Activated CD4-positive, alpha-beta T cell treated with anti-CD3 and anti-CD28 coated beads, Interleukin-2, amount 10 ng/mL, durations not matched to agents 7 days and 5 days (primary cell): ENCODE measurements at places on chromosomes 4 and X. TPM values are rescaled to one million over a fixed set of nuclear protein-coding genes. Genes with fewer than 3 reads are reported as not detected.

GRCh38 chr4:30723201-30723955 lies 3.2 kb downstream of the PCDH7 start:
- DNase-seq, result no peak

DNA sequence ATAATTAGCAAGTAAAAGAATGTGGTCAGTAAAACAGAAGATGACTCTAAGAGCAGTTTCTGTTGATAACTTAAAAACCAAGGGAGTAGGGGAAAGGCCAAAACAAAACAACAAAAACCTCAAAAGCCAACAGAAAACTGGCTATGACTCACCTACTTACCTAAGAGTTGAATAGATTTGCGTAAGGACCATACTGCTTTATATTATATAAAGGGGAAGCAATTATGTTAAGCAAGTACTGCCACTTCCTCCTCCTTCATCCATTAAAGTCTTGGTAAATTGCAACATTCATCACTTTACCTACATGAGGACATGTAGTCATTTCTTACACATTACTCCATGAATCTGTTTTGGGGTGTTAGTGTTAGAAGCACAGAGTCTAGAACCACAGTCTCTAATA lies 85.9 kb upstream of the FAM47A start:
- DNase-seq, result no peak

GRCh38 chr4:159413306-159413943 lies 310.5 kb downstream of the RAPGEF2 start:
- DNase-seq, result no peak

GRCh38 chr4:82515705-82516104 lies 46.1 kb downstream of the TMEM150C start:
- no peak for DNase-seq

DNA sequence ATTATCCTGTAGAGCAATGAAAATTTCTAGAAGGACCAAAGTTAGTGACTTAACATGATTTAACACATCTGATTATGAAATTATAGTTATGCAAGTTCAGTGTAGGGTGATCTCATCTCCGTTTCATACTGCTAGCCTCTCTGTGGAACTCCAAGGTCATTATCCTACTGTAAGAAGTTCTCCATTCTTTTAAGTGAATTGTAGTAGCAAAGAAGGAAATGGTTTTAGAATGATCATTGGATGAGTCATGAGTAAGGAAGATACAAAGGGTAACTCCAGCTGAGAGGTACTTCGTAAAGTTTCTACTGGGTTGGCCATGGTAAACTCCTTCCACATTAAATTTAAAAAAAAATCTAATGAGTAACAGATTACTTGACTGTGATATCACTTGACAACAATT lies 215.0 kb upstream of the GIMD1 start:
- DNase-seq, result no peak

- no peak for DNase-seq
These were observed 85.0 kb downstream of the FAM193A start for GRCh38 chr4:2621419-2621818.

GRCh38 chrX:24761306-24761705 lies 67.6 kb downstream of the POLA1 start:
- no peak for DNase-seq

DNA sequence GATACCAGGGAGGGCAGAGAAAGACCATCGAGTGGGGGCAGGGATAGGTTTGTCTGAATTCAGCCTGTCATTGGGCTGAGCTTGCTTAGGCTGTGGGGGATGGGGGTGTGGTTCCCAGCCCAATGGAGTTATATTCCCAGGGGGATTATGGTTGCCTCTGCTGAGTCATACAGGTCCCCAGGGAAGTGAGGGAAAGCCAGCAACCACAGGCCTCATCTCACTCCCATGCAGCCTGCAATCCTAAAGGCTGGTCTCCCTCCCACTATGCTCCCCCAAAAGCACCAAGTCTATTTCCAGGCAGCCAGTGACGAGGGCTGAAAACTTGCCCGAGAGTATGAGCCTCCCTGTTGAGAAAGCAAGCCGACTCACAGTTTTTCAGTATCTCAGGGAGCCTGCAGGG lies 39.3 kb downstream of the AFM start:
- no peak for DNase-seq

- no peak for DNase-seq
These were observed 24.9 kb upstream of the OCIAD2 start for GRCh38 chr4:48931459-48931858.

DNA sequence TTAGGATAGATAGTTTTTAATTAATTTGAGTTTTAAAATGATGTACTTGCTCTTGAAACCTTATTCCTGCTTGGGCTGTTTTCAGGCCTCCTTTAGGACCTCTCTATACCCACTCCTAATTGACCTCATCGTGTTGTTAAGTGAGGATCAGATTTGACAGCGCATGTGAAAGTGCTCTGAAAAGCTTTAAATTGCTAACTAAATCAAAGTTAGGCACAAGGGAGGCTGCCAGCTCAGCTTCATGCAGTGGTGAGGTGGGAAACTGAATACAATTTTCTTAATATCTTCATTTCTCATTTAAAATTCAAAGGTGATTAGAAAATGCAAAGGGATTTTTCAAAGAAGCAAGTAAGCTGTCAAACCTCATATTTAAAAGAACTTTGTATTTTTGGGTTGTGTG lies 20.0 kb downstream of the FHDC1 start:
- DNase-seq, result no peak

CCDC158 gene
- not detected for total RNA-seq

COL4A5 gene
- total RNA-seq, result not detected

HTN1 gene
- not detected for total RNA-seq

LDOC1 gene
- 8.0 TPM for total RNA-seq
